ENCODE measurements at places on chromosomes 2 and 18.

GRCh38 chr2:233358335-233358734 is 4.0 kb downstream of the DGKD start:
- DNase-seq: no peak

GRCh38 chr2:172552547-172553291 is 3.2 kb upstream of the PDK1 start:
- DNase-seq: no peak

DNA sequence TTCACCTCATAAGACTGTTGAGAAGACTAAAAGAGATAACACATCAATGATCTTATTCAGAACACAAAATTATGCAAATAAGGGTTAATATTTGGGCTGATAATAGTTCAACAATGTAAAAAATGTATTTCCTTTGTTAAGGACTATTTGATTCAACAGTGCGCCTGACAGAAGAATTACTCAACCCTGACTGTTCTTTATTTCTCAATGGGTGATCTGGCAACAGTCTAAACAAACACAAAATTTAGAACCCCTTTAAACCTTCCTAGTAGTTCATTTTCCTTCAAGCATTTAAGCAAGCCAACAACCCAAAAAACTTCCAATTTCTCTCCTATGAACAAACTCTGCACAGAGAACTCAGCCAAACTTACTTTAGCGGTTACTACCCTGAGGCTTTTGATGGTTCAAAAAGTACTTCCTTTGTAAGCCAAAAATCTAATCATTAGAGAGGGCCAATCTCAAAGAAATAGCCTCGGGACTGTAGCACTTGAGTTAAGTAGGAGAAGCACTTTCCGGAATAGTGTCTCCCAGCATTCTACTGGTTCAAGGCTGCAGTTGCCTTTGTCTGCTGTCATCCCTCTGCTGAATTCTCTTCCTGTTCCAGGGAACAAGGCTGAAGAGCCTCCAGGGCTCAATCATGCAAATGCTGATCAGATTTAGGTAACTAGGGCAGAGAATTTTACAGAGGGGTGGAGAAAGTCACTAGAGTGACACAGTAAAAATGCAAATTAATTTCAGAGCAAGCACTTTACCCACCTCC is 40.9 kb upstream of the MAPK4 start:
- DNase-seq: no peak

- no peak for DNase-seq
Observed at GRCh38 chr2:134014196-134014960, 239.5 kb upstream of the MGAT5 start.

GRCh38 chr2:137570484-137570883 is 393.8 kb upstream of the HNMT start:
- no peak for DNase-seq

DNA sequence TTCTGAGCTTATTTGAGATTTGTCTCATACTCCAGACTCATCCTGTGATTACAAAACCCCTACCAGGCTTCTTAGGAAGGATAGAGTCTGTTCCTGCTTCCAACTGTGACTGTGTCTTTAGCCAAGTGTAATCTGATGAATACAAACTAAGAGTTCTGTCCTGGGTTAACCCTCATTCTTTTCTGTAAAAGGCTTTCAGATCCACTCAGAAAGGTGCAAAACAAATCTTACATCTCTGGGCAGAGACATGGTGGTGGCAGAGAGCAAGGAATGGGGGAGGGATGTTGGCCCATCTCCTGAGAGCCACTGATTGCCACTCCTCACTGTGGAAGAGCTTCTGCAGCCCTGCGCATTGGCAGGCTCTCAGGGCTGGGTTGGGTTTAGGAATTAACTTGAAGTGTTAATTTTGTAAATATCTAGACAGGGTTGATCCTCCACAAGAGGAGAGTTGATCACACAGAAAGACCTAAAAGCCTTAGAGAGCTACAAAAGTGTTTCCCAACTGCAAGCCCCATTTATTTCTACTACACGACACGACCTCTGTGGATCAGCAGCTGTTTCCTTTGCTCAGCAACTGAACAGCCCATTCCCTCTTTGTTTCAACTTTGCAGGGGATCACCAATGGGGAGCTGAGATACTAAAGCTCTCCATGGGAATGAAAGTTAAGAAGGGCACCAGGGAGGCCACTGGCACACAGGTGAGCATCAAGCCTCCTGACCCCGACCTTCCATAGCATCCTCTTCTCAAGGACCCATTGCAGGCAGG is 23.7 kb upstream of the SPTBN1 start:
- DNase-seq: no peak

DNA sequence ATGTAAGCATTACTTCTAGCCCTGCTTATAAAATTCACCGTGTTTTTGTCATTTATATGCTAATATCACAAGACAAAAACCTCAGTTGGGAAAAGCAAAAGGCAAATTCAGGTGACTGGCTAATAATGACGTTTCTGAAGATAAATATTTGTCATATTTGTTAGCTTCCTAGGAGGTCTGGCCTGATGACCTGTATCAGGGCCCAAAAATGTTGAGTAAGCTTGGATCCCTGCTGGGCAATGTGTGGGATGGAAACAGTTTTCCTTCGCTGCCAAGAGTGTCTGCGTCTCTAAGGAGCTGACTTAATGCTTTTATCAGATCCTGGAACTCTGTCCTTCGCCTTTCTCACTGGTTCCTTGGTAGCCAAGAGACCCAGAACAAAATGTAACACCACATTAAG is 230.1 kb upstream of the PXDN start:
- no peak for DNase-seq

DNA sequence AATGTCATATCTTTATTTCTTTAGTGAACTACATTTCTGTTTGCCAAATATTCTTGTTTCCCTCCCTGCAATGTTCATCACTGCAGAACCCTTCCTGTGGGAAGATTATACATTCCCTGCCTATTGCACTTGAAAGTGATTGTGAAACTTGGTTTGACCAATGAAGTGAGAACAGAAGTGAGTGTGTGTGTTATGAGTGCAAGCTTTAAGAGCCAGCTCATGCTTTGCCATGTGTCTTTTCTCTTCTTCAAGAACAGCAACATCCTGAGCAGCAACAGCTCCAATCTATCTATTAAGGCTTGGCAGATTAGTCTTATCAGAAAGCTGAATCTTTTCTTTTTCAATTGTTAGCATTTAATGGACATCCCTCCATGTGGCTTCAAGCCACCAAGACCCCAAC is 42.0 kb upstream of the UBE2E3 start:
- DNase-seq: no peak

DNA sequence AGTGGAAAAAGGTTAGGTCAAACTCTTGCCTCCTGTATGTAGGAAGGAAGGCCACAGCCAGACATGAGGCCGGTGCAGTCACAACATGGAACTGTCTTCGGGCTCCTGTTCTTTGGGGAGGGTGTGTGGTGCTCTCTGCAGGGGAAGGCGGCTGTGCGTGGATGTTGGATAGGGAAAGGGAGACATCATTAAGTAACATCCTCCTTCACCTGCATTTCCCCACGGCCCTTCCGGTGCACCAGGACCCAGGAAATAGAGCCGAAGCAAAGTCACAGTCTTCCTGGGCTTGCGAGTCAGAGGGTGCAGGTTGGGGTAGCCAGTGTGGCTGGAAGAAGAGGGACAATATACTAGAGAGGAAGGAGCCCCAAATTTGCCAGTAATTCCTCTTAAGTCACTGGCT is 78.9 kb upstream of the SMAD7 start:
- DNase-seq: no peak

GRCh38 chr18:75178376-75178775 is 30.6 kb downstream of the PTGR3 start:
- no peak for DNase-seq

GRCh38 chr2:215705771-215706361 is 270.0 kb upstream of the FN1 start:
- no peak for DNase-seq

DNA sequence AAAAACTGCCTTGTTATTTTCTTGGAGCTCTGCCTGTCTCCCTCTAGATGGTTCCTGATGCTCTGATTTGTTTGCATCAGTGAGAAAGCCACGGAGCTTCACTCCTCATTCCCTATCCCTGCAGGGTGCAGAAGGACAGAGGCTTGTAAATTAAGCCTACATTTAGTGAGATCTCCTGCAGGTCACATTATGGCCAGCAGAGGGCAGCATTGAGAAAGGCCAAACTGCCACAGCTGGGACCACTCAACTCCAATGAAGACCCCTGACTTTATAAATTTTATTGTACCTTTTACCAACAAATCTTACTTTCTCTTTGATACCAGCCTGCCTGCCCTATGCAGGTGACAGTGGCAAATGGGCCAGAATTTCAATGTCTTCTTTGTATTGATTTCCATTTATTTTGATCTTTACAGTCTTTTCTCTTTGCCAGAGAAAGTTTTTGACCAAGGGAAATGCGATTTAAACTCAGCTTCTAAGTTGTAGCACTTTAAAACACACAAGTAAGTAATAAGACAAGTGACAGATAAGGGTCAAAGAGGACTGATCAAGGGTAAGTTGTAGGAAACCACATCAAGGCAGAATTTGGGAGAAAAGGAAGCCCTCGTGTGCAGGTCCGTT is 1029.1 kb upstream of the KLHL29 start:
- DNase-seq: peak; percentile 3

DNA sequence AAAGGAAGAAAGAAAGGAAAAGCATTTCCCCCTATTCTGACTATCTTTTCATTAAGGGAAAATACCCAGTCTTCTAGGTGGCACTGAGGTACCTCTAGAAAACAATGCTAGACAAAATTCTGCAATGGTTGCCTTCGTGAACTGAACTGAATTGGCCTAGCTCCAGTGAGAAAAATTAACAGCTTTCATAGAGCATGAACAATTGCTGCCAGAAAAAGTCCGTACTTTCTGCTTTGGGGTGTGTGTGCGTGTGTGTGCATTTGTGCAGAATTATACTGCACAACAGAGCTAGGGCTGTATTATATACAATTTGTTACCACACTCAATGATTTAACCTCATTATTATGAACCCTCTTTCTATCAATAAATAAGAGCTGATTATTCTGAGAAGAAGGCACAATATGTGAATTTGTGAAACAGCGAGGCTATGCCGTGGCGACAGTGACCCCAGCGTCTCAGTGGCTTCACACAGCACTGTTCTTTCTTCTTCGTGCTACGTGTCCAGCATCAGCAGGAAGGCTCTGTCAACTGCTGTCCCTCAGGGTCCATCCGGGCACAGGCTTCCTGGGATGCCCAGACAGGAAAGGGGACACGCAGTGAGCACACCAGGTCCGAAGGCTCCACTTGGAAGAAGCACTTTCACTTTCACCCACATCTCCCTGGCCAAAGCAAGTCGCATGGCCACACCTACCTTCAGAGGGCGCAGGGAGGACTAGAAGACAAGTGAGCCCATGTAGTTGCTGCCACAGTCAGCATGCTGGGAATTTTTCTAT is 47.5 kb downstream of the PTGR3 start:
- DNase-seq: peak; percentile 38

DNA sequence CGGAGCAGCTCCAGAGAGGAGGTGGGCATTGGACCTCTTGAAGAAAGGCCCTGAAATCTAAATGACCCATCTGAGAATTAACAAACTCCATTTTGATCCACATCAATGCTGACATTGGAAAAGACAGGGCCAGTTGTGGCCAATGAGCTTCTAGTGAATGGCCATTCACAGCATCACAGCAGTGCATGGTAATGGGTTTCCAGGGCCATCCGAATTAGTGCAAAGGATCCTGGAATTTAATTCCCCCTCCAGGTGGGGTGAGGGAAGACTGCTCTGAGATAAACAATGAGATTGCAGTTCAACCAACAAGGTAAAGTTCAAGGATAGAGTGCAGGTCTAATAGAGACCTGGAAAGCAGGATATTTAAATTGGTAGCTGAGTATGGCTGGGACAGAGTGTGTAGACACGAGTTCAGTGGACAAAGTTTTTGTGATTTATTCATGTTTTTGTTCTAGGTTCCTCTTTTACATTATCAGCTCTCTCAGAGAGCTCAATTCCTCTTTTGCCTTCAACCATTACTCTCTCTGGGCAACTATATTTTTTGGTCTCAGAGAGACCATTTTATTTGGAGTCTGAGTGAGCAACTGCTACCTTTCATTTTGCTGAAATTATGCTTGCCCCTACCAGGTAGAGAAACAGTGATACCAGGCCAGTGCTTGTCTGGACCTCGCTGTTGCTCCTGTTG is 5.0 kb downstream of the TACR1 start:
- no peak for DNase-seq

DNA sequence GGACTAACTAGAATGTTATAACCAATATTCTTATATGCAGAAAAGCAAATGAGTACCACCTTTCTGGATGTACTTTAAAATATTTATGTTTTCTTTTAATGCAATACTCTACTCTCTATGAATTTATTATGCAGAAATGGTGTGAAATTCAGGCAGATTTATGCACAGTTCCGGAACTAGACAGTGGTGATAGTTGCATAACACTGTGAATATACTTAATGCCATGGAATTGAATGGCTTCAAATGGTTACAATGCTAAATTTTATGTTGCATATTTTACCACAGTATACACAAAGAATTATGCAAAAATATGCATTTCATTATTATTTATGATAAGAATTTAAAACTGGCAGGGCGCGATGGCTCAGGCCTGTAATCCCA is 287.8 kb upstream of the FN1 start:
- DNase-seq: no peak

DNA sequence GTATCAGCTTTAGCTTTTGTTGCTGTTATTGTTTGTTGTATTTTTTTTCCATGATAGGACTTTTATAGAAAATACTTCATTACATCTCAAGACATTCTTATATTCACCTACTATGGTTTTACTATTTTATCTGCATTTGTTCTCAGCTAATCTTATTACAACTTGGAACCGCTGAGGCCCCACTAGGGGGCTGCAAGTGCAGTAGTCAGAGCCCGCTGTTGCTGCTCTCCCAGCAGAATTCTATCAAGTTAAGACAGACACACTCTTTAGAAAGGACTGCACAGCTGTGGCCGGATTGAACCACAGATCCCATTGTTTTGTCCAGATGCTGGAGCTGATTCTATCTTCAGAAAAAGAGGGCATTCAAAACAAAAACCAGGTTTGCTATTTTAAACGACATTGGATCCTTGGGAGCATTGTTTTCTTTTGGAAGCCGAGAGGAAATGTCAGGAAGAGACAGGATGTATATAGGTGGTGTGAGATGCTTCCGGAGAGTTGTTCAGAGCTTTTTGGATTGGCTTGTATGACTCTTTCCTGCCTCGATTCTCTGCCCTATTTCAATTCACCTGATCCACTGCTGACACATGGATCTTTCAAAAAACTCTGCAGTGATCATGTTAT is 105.7 kb upstream of the GAREM1 start:
- DNase-seq: no peak

GRCh38 chr2:205658572-205658971 is 23.7 kb upstream of the NRP2 start:
- no peak for DNase-seq

DNA sequence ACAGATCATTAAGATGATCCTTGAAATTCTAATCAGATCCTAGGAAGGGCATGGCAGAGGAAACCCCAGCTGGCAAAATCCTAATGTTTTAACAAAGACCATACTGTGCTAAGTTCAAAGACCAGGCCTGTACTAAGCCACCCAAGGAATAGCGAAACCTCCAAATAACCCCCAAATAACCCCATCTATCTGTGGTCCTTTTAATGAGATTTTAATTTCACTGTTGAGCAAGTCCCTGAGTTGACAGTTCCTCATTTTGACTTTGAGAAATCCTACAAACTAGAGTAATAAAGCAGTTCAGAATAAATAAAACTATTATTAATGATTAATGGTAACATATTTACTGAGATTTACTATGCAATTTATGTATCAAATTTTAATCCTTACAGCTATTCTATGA is 259.8 kb downstream of the STK39 start:
- DNase-seq: no peak

GRCh38 chr2:30971231-30972025 is 164.2 kb upstream of the CAPN13 start:
- DNase-seq: no peak

- no peak for DNase-seq
Observed at GRCh38 chr18:74563999-74564398, 29.7 kb downstream of the CNDP1 start.

Data from CD4-positive, alpha-beta T cell treated with Interleukin-21 for 1 hour (primary cell).